ENCODE measurements at places on chromosomes 2 and 18.

DNA sequence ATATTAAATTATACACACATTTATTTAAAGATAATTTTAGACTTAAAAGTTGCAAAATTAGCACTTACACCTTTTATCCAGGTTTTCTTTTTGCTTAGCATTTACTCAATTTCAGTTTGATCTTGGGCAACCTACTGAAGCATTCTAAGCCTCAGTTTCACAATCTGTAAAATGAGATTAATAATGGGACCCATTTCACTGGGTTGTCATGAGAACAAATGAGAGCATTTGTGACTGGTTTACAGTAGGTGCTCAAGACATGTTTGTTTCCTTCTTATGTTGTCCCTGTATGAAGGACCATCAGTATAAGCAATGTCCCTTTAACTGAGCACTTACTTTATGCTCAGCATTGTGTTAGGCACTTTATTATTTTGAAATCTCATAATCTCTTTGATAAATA lies 4.8 kb upstream of the FBLN7 start:
- ATAC-seq = no peak

DNA sequence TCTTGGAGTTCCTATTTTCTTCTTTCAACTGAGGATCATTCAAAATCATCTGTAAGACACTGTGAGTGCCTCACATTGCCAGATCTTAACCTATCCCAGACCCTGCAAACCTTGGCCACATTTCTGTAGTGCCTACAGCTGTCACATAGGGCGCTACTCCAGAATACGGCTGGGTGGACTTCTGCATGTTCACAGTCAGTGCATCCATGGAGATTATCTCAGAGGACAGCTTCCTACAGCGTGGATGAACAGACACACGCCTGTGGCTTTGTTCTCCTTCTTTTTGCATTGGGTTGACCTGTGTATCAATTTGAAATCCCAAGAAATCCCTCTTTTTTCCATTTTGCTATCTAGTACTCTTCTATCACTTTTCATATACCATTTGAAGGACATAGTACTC lies 1.9 kb upstream of the KLHL29 start:
- no peak for ATAC-seq

DNA sequence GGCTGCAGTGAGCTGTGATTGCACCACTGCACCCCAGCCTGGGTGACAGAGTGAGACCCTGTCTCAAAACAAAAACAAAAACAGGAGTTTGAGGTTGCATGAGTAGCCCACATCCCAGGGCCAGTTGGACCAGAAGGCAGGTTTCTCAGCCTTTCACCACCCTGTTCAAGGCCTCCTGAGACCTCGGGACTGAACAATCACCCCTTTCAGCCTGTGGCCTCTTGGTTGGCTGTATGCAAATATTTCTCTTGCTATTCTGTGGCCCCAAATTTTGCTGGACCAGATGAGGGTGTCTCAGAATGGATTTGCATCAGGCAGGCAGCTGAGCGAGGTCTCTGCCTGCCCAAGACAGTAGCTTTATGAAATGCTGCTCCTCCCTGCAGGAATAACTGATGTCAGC lies 56.9 kb downstream of the DPYSL5 start:
- ATAC-seq = no peak

GRCh38 chr2:10042301-10043161 lies 819 bp upstream of the KLF11 start:
- ATAC-seq = no peak

DNA sequence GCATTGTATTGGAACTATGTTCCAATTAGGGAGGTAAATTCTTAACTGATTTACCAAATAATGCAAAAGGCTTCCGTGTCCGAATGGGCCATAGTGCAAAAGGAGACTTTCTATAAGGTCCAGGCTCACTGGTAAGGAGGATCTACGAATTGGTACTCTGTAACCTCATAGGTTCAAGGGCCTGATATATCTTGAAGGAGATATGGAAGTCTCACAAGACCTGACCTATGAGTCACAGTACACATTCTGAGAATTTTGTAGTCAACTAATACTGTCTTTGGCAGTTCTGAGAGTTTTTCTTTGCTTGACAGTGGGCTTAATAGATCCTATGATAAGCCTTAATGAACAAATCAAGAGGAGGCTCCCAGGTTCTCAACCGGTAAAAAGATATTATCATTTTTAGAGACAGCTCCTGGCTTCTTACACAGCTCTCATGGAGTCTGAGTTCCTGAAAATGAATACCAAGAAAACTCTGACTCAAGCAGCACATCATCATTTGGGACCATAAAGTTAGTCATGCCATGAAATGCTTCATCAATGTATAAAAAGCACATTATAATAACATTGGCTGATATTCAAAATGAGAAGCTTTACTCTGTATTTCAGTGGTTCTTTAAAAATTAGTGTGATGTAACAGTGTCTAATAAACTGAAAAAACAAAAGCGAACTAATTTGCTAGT lies 1275.2 kb upstream of the CRIM1 start:
- ATAC-seq = no peak

DNA sequence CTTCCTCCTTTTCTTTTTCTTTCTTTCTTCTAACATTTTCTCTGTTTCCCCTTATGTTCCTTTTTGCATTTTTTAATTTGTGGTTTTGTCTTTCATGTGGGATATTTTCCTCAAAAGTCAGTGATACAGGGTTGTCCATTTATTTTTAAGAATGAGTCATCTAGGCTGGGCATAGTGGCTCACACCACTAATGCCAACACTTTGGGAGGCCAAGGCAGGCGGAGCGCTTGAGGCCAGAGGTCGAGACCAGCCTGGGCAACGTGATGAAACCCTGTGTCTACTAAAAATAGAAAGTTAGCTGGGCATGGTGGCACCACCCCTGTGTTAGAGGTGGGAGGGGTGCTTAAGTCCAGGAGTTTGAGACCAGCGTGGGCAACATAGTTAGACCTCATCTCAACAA lies 35.8 kb downstream of the KATNAL2 start:
- no peak for ATAC-seq

DNA sequence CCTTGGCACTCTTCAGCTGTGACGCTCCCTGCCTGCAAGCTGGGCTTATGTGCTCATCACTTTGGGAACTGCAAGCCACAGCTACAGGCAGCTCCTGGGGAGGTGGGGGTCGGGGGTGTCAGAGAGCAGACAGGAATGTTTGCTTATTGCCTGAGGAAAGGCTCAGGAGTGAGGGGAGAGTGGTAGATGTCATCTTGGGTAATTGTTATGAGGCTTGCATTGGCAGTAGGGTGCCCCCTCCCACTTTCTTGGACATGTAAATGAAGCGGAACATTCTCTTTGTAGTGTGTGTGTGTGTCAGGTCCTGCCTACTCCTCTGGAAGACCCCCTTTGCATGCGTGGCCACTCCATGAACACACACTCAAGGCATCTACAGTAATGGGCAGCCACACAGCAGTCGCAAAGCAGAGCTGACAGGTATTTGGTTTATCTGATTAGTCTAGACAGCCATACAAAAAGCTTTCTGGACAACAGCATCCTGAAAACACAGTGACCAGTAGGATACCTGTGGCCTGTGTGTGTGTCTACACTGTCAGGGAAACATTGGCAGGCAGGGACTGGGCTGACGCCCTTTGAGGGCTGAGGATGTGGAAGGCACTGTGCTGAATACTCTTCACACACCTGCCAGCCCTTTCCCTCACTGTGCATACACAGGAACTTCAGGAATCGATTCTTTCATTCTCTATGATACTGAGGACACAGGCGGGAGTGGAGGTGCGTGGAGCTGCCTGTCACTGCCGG lies 17.1 kb upstream of the MC2R start:
- no peak for ATAC-seq

GRCh38 chr2:12114816-12115215 lies 368.4 kb downstream of the LPIN1 start:
- ATAC-seq = no peak

- no peak for ATAC-seq
These were observed 69.5 kb downstream of the ARL4C start for GRCh38 chr2:234427081-234428061.

DNA sequence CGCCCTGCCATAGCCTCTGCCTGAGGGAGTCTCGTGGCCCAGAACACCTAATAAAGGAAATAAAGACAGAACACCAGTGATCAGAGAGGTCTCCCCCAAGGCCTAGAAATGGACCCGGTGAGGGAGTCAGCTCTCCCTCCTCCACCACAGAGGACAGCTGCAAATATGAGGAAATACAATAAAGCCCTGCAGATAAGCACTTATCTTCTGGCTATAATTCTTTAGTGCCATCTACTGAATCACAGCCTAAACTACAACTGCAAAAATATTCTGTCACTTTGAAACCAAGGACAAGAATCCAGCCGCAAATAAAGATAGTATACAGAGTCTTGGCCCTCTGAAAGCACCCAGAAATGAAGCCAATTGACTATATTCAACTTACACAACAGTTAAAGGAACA lies 42.4 kb upstream of the TACR1 start:
- ATAC-seq = no peak

- ATAC-seq = no peak
These were observed 5.5 kb downstream of the ASAP2 start for GRCh38 chr2:9212010-9212635.

GRCh38 chr2:207819839-207820784 lies 50.4 kb upstream of the FZD5 start:
- ATAC-seq = no peak

- no peak for ATAC-seq
These were observed 29.4 kb upstream of the WDR75 start for GRCh38 chr2:189411860-189412259.

DNA sequence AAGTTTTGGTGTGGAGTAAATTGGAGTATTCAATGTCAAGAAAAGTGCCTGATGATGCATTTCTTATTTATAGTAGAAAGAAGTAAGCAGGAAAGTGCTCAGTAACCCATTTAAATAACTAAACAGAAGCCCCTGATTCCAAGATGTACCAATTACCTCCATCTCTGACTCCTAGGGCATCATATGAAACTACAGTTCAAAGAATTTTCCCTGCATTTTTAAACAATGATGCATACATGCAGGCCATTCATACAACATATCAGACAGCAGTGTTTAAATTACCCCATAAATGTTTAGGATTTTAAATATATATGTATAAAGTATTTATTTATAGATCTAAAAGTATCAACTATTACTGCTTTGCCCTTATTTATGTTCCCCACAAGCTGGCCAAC lies 36.2 kb downstream of the FTCDNL1 start:
- no peak for ATAC-seq

GRCh38 chr2:8544171-8544785 lies 137.6 kb upstream of the ID2 start:
- no peak for ATAC-seq

DNA sequence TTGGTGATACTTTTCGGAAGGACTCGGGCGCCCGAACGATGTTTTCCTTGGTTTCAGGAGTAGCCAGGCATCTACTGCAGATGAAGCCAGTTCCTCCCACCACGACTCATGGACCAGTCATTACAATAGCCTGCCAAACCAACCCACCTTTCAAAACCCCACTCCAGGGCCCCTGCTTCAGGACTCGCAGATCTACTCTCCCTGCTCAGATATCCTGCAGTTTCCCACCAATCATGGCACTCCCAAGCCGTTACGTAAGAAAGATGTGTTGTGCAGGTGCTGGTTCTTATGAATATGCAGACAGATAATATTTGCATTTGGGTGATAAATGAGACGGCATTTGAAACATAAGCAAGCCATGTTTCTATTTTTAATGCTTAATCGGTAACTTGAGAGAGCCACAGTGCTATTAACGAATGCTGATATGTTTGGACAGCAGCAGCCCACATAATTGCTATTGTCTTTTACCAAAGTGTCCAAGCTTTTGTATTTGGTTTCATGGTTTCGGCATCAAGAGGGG lies 3.5 kb upstream of the CYS1 start:
- ATAC-seq = no peak

GRCh38 chr2:32874931-32875330 lies 71.8 kb upstream of the LTBP1 start:
- no peak for ATAC-seq
